ENCODE measurements at places on chromosomes 11 and 22. TPM values are rescaled to one million over a fixed set of nuclear protein-coding genes. Genes with fewer than 3 reads are reported as not detected.

OR4C12 gene
- total RNA-seq = not detected

CSNK2A3 gene
- total RNA-seq = 2.3 TPM

CCDC82 gene
- 13.5 TPM for total RNA-seq

TIMP3 gene
- 0.12 TPM for total RNA-seq

C11orf52 gene
- 8.7 TPM for total RNA-seq

PDGFD gene
- 5.0 TPM for total RNA-seq
